Stimulated activated CD4-positive, alpha-beta T cell treated with anti-CD3 and anti-CD28 coated beads, Interleukin-4, amount 100 ng/mL, for 1 hour (primary cell): ENCODE measurements at places on chromosomes 2 and 18.

- DNase-seq, result no peak
Measured at GRCh38 chr2:29807082-29807481, 114.3 kb downstream of the ALK start.

GRCh38 chr2:237130562-237131421 is 45.1 kb downstream of the COPS8 start:
- DNase-seq, result no peak

GRCh38 chr18:54023471-54023870 is 201.0 kb downstream of the MBD2 start:
- DNase-seq, result no peak

DNA sequence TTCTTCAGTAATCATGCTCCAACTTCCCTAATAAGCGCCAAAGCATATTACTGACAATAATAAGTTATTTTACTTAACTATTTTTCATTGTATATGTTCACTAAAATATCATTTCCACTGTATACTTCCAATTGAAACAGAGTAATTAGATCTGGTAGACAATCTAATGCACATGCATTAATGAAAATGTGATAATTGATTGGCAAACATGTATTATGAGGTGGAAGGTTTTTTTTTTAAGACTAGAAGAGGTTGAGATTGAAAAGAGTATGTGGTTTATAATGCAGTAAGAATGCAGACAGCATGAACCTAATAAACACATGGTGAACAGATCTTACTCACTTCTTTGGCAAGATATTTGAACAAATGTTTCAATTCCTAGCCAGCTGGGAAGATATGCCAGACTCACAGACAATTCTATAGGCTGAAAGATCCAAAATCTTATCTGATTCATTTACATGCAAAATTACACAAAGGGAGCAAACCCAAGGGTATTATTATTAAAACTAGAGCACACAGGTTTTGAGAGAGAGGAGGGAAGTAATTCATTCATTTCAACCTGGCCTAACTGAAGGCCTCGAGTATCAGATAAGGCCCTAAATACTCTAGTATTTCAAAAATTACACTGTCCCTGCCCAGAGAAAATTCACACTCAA is 2.8 kb downstream of the NCKAP1 start:
- DNase-seq, result no peak

- no peak for DNase-seq
Measured at GRCh38 chr2:211281430-211282073, 725.2 kb downstream of the CPS1 start.

DNA sequence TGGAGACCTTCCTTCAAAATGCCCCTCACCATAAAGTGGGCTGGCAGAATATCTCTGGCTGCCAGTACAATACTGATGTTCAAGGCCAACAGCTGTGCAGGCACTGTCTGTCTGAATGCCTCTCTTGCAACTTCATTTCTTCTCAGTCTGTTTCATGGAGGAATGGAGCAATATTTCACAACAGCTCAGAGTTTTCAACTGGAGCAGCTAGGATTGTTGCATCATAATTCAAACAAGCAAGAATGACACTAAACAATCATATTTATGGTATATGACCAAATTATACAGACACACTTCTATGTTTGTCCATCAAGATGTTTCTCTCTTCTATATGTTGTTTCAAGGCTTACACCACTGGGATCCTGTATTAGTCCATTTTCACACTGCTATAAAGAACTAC is 444.2 kb downstream of the LRATD1 start:
- DNase-seq, result no peak

- DNase-seq, result peak; percentile 27
Measured at GRCh38 chr2:105237045-105237765, 4.3 kb upstream of the GPR45 start.
